ENCODE measurements at places on chromosomes 12 and 14.

- DNase-seq = no peak
These were observed 200.4 kb downstream of the PTPRO start for GRCh38 chr12:15522574-15523187.

DNA sequence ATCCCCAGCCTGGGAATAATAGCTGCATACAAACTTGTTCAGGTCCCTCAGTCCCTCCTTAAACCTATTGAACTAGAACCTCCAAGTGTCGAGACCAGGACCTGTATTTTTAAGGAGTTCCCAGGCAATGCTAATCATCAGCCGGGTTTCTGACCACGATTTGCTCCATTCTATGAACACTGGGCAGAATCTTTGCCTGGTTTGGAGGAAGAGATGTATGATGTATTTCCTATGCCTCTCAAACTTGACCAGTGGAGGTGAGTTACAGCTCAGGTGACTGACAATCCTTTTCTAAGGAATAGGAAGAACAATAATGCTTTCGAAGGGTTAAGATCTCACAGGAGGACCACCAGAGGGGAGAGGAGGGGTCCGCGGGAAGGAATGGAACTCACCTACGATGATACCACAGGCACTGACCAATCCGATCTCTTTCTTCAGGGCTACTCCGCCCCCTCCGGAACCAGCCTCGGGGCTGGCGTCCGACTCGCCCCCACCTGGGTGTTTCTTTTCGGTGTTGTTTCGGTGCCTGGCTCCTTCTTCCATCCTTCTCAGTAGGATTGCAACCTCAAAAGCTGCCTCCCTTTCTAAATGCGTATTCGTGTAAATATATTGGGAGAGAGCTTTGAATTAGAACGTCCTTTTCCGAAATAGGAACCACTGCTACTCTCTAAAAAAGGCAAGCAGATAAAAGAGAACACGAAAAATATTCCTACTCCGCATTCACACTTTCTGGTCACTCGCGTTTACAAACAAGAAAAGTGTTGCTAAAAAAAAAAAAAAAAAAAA, 895 bp downstream of the SLC7A8 start:
- peak; percentile 36 for DNase-seq

- DNase-seq = no peak
These were observed 7.8 kb downstream of the PITPNM2 start for GRCh38 chr12:123142921-123143735.

GRCh38 chr12:23399402-23399933, 550.0 kb downstream of the SOX5 start:
- DNase-seq = no peak

DNA sequence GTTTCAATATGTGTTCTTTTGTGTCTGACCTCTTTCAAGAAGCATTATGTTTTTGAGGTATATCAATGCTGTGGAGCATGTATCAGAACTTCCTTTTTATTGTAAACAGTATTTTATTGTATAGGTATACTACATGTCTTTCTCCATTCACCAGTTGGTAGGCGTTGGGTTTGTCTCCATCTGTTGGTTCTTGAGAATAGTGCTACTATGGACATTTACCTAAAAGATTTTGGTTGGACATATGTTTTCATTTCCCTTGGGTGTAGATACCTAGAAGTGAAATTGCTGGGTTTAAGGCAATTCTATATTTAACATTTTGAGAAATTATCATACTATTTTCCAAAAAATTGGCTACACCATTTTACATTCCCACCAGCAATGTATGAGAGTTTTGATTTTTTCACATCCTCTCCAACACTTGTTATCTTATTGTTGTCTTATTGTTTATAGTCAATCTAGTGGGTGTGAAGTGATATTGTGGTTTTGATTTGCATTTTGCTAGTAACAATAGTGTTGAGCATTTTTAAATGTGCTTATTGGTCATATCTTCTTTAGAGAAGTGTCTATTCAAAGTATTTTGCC, 409.2 kb downstream of the IPO8 start:
- DNase-seq = no peak

DNA sequence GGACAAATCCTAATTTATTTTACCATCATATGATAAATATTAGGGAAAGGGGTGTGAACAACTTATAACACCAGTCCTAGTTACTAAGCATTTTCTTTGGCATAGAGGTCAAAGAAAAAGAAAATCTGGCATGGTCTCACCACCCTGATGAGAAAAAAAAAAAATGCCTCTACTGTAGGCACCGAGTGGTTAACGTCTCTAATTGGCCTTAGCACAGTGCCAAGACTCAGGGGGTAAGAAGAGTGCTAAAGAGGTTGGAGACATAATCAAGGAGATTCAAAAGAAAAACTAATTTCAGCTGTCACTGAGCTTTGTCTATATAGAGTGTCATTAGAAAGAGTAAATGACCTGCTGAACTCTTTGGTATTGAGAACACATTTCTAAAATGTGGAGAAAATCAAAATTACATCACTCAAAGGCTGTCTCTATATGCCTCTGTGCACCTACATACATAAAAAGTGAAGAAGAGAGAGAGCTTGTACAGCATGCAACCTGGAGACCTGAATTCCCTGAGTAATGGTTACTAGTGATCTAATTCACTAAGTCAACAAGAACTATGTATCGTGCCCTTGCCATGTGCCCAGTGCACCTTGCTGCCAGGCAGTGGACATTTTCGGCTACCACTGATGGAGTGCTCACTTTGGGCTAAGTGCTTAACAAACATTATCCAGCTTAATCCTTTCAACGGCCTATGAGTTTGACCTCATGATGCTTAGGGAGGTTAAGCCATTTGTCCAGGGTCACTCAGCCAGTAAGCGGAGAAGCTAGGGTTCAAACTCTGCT, 113.8 kb upstream of the G2E3 start:
- no peak for DNase-seq

DNA sequence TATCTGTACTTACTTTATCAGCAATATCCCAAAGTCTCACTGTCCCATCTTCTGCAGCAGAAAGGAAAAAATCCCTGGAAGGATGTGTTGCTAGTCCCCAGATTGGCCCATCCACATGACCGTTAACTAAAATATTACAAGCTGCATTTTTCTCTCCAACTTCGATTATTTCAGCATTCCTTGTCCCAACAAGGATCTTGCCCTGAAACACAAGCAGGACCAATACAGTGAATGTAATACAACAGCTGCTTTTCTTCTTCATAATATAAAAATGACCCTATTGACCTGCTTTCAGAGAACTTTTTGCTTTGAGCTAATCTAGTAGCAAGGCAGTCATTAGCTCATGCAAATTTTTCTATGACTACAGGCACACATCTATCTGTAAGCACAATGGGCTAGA, 58.3 kb downstream of the ZC3H14 start:
- DNase-seq = no peak

GRCh38 chr12:52871291-52872039, 22.7 kb upstream of the KRT78 start:
- DNase-seq = no peak

- no peak for DNase-seq
These were observed 15.7 kb upstream of the SLC10A1 start for GRCh38 chr14:69812711-69813110.

DNA sequence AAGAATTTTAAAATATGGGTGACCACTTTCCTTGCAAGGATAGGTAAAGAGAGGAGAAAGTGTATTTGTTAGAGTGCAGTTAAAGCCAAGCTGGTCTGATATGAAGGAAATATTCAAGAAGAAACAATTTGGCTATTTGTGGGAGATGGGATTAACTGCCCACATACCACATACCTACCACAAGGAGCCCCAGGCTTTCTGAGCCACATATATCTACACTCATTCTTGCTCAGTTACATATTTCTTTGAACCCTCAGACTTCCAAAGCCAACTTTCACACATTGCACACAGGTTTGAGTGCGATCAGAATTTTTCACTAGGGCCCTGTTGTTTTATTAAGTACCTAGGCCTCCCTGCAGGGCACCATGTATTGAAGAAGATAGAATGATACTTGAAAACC, 330.2 kb downstream of the ZFP36L1 start:
- DNase-seq = no peak

GRCh38 chr14:21680072-21680471, 6.5 kb upstream of the OR4E1 start:
- no peak for DNase-seq

DNA sequence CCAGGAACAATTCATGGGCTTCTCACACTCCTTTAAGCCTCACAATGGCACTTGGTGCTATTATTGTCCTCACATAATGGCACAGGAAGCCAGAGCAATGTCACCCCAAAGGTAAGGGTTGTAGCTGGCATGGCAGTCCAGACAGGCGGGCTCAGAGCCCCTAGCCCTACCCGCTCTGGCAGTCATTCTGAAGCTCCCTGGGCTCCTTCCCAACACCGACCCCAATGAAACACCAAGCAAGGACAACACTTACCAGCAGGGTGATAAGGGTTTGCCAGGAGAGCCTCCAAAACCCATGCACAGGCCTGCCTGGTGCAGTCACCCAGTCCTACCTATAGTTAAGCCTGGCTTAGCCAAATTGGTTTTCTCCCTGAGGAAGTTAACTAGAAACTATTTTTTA, 30.8 kb downstream of the MAX start:
- DNase-seq = no peak

- DNase-seq = no peak
These were observed 1.7 kb downstream of the OTUB2 start for GRCh38 chr14:94027566-94028449.

GRCh38 chr12:92271341-92271740, 125.7 kb upstream of the BTG1 start:
- DNase-seq = no peak

DNA sequence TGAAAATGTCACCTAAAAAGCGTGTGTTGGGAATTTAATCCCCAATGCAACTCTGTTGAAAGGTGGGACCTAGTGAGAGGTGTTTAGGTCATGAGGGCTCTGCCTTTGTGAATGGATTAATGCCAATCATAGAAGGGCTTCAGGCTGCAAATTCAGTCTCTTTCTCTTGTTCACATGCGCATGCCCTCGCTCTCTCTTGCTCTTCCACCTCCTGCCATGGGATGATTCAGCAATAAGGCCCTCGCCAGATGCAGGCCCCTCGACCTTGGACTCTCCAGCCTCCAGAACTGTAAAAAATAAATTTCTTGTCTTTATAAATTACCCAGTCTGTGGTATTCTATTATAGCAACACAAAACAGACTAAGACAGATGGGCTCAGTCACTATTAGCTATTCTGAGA, 55.4 kb downstream of the PLXNC1 start:
- no peak for DNase-seq

DNA sequence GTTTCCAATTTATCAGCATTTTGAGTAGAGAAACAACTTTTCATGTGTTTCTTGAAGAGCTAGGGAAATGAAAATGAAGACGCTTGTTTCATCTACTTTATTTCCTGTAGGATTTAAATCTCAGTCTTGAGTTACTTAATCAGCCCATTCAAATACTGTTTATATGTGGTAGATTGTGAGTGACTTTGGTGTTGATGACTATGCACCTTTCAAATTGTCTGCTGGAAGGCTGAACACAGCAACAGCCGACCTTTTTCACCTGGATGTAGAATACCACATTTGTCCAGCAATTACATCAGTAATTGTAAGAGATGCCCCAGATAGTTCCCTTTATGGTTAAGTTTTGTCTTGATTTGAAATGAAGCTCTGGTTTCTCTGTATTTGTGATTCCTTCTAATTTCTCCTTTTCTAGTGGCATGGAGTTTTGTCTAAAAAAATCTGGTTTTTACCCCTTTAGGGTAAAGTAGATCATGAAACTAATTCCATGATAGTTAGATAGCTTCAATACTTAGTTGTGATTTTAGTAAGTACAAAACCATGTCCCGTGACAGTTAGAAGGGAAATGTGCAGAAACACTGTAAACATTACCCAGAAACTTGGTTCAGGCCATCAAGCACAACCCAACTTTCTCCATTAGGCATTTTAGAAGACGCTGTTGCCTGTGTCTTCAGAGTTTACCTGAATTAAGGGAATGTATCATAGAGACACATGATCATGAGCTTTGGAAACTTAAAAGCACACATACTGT, 165.0 kb downstream of the SRGAP1 start:
- DNase-seq = no peak

GRCh38 chr14:33369972-33370371, 431.3 kb downstream of the NPAS3 start:
- no peak for DNase-seq

DNA sequence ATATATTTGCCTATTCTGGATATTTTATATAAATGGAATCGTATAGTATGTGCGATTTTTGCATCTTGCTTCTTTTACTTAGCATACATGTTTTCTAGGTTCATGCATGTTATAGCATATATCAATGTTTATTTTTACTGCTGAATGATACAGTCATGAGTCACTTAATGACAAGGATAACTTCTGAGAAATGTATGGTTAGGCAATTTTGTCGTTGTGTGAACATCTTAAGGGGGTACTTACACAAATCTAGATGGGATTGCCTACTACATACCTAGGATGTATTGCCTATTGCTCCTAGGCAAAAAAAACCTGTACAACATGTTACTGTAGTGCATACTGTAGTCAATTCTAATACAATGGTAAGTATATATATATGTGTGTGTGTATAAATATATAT, 8.8 kb downstream of the USP15 start:
- DNase-seq = no peak

DNA sequence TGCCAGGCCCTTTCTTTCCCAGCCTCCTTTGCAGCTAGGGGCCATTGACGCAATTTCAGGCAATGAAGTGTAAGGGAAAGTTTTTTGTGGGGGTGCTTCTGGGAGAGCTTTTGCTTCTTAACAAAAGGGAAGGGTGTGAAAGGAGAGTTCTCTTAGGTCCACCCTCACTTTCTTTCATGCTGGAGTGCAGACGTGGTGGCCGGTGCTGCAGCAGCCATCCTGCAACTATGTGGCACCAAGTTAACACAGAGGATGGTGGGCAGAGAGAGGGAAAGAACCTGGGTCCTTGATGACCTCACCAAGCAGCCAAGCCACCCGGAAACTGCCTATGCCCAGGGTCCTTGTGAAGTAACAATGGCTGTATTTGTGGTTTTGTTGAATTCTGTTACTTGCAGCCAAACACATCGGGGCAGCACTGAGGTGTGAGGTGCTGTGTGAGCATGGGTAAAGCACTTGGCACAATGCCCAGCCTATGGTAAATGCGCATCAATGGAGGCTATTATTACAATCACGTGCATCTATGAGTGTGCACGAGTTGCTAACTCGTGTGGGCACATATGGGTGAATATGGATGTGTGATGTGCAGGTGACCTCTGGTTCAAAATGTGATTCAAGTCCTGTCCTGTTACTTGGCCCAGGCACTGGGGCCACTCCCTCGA, 122.6 kb downstream of the CALM1 start:
- no peak for DNase-seq

DNA sequence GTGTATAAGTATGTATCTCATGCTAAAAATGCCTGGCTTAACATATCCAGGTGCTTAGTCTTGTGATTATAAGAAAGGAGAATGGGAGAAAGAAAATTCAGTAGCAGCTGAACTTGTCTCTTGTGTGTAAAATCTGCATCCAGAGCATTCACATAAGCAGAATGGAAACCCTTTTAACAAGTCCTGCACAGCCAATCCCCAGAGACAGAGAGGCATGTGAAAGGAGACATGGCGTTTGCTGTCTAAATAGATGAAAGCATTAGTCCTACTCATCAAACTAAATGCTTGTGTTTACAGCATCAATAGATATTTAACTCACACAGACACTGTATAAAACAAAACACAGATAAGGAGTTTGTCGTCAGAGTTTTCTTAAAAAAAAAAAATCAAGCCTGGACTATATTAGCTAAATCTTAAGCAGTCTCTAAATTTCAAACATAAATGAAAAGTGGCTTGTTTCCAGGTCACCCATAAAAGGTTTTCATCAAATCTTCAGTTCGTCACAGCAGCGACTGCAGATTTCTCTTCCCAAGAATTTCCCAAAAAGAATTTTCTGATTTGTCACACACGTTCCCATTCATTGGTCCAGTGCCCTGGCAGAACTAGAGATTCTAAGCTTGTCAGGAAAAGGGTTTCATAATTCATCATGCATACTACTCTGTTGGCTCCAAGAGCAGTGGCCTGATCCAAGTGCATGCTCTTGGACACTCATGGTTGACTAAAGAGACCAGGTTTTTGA, 249.2 kb downstream of the BTG1 start:
- DNase-seq = no peak
